Stimulated activated CD4-positive, alpha-beta T cell treated with anti-CD3 and anti-CD28 coated beads, Interleukin-1b, Interleukin-23, amount 100 ng/mL, for 24 hours (primary cell): ENCODE measurements at places on chromosomes 7 and 10.

GRCh38 chr10:14144451-14144850 lies 186.3 kb downstream of the FRMD4A start:
- DNase-seq, result no peak

- DNase-seq, result no peak
Measured at GRCh38 chr7:7114575-7115291, 67.6 kb upstream of the C1GALT1 start.

DNA sequence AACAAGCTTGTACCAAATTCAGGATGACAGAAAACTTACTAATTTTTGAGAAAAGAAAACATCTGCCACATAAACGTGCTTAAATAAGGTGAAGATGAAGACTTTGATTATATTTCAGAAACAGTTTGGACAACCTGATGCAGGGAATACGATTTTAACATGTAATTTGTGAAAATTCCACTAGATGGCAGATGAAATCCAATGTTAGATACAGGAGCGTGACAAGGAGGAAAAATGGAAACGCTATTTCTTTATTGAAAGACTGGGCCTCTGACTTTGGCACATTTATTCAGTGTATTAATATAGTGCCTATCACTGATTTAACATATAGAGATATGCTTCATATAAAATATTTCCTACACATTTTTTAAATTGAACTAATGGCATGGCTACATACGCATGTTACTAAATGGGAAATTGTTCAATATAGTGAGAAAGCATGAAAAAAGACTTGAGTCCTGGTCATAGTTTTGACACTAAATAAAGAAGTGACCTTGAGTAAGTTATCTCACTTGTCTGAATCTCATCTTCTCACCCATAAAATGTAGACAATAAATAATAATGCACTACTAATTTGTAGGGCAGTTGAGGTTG lies 60.7 kb downstream of the CD36 start:
- no peak for DNase-seq

DNA sequence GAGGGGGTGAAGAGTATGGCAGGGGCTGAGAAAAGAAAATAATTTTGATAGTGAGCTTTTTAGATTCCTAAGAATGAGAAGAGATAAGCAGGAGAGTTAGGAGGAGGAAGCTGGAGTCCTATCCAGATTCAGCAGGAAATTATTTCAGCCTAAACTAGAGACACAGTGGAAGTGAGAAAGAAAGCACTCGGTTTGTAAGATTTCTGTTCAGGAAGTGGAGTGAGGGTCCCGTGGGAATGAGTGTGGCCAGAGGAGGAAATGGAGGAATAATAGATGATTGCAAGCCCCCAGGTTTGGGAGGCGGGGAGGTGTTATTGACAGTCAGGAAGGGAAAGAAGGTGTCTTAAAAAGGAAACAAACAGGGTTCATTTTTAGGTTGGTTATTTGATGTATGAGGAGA lies 84.8 kb upstream of the NRP1 start:
- no peak for DNase-seq

GRCh38 chr10:91799612-91799975 lies 1.4 kb downstream of the TNKS2 start:
- DNase-seq, result no peak

DNA sequence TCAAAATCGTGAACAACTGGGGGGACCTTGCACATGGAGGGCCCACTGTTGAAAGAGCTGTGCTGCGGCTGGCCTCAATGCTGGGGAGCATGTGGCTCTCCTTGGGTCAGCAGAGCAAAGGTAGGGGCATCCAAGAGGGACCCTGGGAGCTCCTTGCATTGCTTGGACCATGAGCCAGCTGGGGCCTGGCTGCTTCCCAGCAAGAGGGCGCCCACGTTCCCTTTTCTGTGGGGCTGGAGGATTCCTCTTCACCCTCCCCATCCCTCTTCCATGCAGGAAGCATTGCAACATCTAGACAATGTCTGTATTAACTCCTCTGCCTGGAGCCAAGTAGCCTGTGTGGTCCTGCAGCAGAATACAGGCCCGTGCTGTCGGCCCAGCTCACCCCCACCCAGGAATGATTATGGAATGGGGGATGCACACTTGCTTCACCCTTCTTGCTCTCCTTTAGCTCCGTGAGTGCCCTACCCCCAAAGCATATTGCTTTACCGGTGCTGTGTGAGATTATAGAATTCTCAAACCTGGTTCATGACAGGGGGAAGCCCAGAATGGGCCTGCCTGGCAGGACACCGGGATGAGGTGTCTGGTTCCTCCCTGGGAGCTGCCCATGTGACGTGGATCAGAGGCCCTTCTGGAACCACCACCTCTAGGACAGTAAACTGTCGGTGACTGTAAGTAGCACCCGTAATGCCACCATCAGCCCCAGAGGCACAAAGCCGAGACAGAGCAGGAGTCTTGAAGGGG lies 61.9 kb downstream of the SYPL1 start:
- DNase-seq, result no peak

DNA sequence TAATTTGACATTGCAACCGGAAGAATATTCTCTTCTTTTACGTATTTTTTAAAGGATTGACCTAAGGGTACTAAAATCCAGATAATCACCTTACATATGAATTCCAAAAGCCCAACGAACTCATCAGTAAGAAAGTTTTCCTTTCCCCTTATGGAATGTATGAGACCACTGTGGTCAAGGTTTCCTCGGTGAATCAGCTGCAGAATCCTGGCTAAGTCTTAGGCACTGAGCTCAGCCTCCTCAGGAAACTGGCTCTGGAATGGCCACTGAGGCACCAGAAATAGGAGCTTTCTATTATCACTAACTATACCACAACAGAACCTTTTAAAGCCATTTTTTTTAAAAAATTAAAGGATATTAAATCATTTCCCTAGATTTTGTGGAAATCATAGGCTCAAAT lies 21.0 kb downstream of the SVIL start:
- no peak for DNase-seq

- DNase-seq, result no peak
Measured at GRCh38 chr7:82633592-82633991, 190.0 kb upstream of the CACNA2D1 start.

DNA sequence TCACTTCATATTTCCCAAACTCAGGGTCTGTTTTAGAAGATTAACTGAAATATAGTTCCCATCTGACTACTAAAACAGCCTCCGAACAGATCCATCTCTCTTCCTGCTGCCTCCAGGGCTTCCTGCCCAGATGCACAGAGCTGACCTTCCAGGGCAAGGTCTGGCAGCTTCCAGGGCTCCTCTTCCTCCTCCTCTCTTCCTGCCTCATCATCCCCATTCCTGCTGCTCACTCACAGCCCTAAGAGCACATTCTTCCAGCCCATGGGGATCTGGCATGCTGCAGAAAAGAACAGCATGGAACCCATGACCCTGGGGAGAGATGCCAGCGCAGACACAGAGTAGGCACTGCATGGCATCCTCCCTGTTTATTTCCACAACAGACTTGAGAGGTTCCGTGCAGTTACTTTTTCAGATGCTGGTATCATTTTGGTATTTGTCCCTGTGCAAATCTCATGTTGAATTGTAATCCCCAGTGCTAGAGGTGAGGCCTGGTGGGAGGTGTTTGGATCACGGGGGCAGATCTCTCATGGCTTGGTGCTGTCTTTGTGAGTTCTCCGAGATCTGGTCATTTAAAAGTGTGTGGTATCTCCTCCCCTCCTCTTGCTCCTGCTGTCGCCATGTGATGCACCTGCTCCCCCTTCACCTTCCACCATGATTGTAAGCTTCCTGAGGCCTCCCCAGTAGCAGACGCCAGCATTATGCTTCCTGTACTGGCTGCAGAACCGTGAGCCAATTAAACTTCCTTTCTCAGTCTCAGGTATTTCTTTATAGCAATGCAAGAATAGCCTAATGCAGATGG lies 4.4 kb downstream of the PKD1L1 start:
- DNase-seq, result no peak

- DNase-seq, result no peak
Measured at GRCh38 chr7:152856351-152856750, 96.8 kb downstream of the ACTR3B start.
